ENCODE measurements at places on chromosomes 1 and 21.
A peak's percentile ranks its signal among the peaks of the same experiment; 100 is the strongest.

DNA sequence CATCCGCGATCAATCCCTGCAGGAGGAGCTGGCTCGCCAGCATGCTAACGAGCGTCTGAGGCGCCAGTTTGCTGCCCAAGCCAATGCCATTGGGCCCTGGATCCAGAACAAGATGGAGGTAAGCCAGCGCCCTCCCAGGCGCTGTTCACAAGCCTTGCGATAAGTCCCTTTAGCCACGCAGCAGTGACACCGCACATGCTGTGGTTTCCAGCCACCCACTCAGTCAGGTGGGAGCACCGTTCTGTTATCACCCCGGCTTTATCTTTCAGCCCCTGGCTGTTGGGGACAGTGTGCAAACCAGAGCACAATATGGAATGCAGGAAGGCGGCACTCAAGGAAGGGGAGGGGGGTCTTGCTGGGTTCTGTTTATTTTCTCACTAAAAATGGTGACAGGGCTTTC, 41.1 kb upstream of the MTR start:
- DNase-seq: no peak

DNA sequence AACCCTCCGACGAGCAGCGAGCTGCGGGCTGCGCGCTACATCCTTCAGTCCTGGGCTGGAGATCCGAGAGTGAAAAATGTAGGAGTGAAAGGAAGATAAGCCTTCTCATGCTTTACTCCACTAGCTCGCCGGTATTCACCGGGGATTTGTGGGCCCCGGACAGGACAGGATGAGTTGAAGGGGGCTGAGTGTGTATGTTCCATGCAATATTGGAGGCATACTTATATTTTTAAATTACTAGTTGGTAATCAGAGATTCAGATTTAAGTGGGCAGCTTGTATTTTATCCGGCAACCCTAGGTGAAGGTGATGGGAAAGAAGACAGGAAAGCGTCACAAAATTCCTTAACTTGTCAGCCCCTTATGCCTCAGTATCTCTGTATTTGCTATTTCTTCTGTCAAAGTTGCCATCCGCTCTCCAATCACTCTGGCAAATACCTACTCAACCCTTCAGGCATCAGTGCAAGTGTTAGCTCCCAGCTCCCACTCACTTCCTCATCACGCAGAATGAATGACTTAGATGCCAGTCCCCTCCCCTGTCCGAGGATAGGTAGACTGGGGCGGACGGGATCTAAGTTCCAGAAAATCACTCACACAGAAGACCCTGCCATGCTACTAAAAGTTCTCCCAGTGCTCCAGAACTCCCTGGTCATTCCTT, 503 bp upstream of the PIGM start:
- peak; percentile 26 for DNase-seq

DNA sequence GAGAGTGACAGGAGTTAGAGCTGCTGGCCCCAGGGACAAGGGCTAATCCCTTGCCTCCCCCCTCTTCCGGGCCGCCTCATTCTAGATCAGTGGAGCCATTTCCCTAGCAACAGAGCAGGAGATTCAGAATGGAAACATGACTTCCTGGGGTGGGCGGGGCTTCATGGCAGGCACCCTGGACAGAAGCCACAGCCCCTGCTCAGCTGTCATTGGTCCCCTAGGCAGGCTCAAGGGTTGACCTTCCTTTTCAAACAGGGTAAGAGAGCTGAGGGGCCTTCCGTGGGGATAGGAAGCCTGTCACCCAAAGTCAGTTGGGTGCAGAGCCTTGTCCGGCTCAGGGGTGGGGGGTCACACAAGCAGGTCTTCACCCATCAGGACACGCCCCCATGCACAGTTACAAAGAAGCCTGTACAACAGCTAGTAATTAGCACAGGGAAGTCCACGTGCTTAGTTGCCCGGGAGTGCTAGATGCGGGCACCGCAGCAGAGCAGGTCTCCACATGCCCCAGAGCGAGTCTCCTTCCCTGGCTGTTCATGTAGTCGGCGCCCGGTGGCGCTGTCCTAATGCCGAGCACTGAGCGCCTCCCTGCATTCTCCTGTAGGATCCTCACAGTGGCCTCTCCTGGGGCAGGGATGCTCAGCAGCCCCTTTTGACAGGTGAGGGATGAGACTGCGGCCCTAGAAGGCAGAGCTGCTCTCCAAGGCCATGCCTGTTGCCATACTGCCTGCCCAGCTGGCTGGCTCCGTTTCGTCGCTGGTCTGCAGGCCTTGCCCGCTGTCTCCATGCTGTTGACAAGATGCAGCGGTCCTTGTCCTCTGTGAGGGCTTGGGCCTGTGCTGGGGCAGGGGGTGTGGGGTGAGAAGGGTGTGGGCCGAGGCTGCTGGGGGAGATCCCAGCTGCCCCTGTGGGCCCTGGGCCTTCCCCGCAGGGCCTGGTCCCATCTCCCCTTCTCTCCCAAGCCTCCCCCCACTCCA, 5.1 kb downstream of the TMEM201 start:
- peak; percentile 5 for DNase-seq

DNA sequence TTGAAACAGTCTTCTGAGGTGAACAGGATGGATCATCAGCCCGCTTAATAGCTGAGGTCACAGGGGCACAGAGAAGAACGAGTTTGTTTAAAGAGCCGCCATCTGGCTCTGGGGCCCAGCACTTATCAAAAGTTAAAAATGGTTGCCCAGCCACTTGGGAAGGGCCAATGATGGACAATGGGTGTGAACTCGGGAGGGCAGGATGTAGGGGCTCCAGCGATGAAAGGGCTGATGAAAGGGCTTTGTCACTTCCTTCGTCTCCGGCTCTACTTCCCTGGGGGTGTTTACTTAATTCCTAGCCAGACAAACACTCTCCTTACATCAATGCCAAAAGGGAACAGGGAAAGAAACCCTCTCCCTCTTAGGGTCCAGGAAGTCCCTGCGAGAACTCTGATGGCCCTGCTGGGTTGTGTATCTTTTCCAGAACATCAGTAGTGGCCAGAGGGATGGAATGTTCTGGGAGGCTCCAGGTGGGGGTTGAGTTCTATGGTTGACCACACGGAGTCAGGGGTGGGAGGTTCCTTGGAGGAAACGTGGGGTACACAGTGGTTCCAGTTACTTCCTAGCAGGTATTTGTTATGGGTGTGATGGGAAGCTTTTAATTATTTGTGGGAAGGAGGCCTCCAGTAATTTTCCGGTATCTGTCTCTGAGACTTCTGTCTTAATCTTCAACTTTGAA, 9.0 kb upstream of the ABCG1 start:
- DNase-seq: no peak

GRCh38 chr1:118488787-118489186, 303.8 kb upstream of the SPAG17 start:
- DNase-seq: no peak

DNA sequence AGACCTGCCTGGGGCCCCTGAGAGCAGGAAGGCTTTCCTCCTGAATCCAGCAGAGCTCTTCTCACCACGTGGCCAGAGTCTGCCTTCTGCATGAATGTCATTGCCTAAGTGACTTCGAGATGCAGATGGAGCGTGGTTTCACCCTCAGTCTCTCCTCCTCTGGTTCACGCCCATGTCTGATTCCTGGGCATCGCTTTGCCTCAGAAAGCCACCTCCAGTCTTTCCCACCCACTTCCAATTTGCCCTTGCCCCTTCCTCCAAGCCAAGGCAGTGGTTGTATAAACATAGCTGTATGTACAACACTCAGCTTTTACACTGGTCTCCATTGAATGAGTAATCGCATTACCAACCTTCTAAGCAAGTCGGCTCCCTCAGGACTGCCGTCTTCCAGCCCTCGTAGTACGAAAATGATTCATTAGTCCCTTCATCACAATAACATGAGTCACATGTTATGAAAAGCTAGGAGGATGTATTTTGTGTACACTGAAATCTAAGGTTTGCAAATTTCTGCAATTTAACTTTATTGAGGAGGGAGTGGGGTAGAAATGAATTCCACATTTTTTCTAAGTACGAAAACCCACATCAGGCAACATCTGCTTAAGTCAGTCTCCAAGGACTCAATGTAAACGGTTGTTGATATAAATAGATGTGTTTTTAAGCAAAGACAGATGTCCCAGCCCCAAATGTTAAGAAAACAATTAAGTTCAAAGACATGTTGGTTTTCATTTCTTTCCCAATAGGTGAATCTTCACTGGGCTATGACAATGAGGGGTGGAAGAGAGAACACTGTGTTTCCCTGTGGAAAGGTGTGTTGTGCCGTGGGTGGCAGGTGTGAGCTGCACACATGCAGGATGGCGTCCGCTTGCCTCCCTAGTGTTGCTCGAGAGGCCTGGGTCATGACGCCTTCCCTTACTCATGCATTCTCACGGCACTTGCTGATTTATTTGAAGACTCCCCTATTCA, 32.3 kb upstream of the ETS2 start:
- DNase-seq: peak; percentile 36

GRCh38 chr1:100323419-100324106, 28.7 kb upstream of the CDC14A start:
- no peak for DNase-seq

GRCh38 chr1:226881515-226882185, 11.2 kb downstream of the PSEN2 start:
- no peak for DNase-seq

GRCh38 chr21:43279578-43279894, 110.7 kb downstream of the CRYAA start:
- no peak for DNase-seq

- no peak for DNase-seq
Observed at GRCh38 chr1:178190881-178191280, 97.0 kb downstream of the RASAL2 start.

GRCh38 chr21:25127811-25128210, 479.5 kb downstream of the MRPL39 start:
- DNase-seq: no peak

DNA sequence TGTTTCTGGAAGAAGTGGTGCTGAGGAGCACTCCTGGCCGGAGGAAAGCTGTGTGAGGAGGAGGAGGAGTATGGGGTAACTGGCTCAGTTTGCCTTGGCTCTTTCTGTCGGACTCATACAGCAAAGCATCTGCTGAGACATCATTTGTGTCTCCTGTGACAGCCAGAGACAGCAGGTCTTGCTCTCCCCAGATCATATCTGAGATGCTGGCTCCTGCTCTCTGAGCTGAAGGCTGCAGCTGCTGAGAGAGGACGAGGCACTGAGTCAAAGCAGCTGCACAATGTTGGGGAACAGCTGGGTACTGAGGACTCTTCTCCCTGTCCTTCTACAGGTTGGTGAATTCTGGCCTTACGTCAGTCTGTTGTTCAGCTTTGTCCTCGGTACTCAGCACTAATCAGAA, 14.3 kb downstream of the OR2B11 start:
- no peak for DNase-seq

GRCh38 chr21:44888581-44889550, 15.4 kb upstream of the PTTG1IP start:
- DNase-seq: no peak

GRCh38 chr1:98054786-98055185, 134.0 kb upstream of the DPYD start:
- no peak for DNase-seq

All from HT-29 (cell line).